H4 (cell line): ENCODE measurements at places on chromosomes 1 and 21. TPM values are rescaled to one million over a fixed set of nuclear protein-coding genes. Genes with fewer than 3 reads are reported as not detected.

Gene ARHGAP29
- 3.6 and 4.2 TPM in 2 replicates for total RNA-seq

- no peak for DNase-seq
Observed at GRCh38 chr1:230273141-230273710, 152.9 kb downstream of the PGBD5 start.

DNA sequence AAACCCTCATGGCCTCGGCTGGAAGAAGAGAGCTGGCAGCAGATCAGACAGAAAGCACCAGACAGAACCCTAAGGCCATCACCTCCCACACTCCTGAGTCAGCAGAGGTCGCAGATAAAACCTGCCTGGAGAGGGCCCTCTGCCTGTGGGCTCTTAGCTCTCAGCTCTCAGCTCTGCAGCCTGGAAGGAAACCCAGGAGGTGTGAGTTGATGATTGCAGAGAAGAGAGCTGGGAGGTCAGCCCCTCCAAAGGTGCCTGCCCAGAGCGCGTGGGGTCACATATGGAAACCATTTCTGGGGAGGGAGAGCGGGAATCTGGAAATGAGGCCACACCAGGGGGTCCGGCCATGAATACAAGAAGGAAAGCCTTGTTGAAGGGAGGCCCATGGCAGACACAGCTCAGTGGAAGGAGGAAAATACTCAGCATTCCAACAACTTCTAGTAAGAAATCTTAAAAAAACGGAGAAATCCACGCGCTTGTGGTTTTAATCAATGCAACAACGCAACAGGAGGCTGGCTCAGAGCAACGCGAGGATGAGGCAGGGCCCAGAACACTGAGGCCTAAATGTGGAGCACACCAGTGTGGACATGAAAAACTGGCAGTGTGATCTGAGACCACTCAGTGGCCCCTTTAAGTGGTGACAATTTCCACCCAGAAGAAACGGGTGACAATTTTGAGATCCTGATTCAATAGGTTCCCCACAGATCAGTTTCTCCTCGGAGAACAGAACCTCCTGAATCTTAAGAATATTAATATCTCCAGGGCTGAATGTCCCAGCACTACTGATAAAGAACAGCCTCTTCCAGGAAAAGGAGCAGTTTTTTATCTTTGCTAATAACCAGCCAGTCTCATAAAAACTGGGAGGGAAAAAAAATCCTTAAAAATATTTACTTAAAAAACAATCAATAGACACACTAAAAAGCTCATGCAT, 45.7 kb downstream of the PSMG1 start:
- DNase-seq = peak; percentile 29

DNA sequence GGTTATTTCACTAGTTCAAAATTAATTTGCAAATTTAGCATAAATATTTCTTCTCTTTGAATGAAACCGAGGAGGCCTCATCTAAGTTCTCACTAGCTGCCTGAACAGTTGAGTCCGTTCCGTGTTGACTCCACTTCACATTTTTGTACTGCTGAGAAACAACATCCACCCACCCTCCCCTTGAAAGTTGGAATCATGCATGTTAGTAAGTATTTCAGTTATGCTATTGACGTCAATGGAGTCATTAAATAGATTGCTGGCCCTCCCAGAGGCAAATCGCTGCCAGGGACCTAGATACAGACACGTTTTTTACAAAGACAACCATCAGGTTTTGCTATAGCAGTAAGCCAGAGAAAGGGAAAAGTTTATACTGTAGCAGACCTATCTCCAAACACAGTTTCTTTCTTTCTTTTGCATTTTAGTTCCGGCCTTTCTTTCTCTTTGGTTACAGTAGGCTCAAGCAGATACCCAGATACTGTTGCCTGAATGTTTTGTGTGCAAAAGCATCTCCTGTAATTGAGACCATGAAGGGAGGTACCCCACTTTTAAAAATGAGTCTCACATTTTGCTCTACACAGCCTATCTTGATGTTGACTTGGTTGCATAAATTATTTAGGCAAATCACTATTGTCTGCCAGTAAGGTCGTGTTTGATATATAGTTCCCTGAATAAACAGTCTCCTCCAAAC, 262.6 kb upstream of the SGIP1 start:
- peak; percentile 99 for DNase-seq

DNA sequence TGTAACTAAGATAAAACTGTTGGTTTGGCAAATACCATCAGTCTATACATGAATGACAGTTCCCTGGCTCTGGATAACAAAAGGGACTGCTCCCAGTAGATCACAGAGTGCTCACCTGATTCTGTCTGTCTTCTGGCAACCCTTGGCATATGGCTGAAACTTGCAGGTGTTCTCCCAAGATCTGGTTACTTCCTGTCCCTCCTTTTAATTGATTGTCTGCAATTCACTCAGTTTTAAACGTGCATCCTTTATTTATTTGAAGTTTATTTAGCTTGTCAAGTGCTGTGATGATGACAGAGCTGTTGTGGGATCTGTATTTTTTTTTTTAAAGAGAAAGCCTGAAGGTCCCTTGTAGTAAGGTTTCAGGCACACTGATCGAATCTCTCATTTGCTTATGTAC, 3.4 kb downstream of the KCNA3 start:
- no peak for DNase-seq

- DNase-seq = no peak
Observed at GRCh38 chr1:111486431-111486830, 12.6 kb downstream of the C1orf162 start.

DNA sequence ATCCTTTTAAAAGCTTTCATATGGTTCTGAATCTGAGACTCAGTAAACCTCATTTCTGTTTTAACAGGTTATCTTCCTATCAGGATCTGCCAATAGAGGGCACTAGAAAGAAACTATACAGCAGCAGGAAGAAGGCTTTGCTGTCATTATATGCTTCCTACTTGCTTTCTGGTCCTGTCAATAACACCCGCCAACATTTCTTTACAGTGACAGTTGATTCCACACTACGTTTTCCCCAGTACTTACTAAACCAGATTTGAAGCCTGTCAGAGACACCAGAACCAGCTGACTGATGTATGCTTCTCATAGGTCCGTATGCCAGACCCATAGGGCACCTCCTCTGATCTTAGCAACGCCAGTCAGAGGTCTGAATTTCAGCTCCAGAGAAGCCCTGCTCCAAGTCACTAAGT, 341.0 kb upstream of the NEGR1 start:
- peak; percentile 68 for DNase-seq

GRCh38 chr1:12416744-12417143, 186.9 kb downstream of the VPS13D start:
- DNase-seq = no peak

GRCh38 chr1:64632936-64633335, 111.9 kb upstream of the RAVER2 start:
- no peak for DNase-seq

DNA sequence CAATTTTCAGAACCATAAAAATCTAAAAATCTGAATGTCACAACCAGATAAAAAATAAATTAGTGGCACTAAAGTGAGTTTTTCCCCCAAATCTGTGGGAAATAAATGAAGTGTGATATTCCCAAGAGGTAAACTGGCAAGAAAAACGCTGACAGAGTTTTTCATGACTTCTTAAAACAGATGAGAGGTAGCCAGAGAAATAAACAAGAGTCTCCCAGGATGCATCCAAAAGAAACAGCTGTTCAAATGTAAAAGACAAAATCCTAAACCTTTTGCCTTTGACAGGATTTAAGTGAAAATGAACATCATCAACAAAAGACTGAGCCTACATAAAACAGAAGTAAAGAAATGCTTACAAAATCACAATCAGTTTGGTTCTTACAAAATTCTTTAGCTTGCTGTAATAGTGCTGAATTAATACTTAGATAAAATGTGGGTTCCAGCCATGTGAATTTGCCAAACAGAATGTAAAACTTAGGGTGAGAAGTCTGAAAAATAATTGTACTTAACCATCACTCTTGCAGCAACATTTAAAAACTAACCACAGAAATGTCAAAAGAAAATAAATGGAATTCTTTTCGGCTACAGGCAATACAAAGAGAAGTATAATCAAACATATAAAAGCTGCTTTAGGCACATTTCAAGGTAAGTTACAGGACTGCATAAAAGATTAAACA, 133.6 kb downstream of the EIF4G3 start:
- DNase-seq = peak; percentile 30

GRCh38 chr1:18531503-18531845, 50.7 kb downstream of the KLHDC7A start:
- no peak for DNase-seq

DNA sequence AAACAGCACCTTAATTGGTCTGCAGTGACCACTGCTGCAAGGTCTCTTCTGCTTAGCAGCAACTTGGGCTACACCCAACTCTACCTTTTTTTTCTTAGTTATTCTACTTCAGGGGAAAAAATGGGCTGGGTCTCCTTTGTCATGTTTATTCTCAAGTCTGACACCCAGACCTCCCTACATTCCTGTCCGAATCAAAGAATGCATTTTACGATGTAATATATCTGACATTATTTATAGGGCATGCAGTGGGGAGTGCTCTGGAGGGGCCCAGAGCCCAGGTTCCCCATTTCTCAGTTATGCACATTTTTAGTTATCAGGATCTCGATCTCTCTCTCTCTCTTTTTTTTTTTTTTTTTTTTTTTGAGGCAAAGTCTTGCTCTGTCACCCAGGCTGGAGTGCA, 50.5 kb downstream of the OPTC start:
- no peak for DNase-seq

Gene UBL4B
- total RNA-seq = not detected in 2 replicates

DNA sequence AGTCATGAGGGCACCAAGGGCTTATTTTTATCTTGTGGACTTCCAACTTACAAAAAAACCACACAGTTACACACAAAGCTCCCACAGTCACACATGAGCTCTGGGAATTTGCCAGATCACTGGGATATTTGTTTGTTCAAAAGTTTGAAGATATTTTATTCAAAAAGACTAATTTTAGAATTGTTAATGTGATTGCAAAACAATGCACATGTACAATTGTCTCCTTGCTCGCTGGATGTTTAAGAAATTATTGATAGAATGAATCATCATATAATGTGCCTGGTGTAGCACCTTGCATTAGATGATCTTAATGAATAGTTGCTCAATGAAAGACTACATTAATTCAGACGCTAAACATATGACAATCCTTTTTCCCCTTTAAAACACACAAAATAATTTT, 570.3 kb downstream of the LMO4 start:
- no peak for DNase-seq

Gene GPR25
- total RNA-seq = not detected in 2 replicates

- DNase-seq = peak; percentile 10
Observed at GRCh38 chr1:60765204-60765603, 317.2 kb upstream of the NFIA start.

Gene SELP
- total RNA-seq = 0.37 and 1.7 TPM in 2 replicates

GRCh38 chr1:154403261-154403943, 1.7 kb upstream of the IL6R start:
- no peak for DNase-seq

DNA sequence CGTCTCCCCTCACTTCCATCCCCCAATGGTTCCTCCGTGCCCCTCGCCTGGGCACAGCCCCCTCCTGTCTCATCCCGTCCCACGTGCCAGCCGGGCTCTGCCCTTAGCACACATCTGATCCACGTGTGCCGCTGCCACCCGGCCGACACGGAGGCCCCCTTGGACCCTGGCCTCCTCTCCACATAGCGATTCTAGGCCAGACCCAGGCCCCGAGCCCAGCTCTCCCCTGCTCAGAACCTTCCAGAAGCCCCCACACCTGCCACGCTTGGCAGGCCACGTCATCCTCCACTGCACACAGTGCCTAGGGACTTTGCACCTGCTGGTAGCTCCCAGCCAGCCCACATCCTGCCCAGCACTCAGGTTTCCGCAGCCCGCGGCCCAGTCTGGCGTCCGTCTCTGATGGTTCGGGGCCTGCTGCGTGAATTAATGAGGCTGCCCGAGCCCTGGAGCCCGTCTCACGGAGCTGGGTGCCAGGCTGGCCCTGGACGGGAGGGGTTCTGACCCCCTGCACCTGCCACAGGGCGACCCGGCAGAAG, 20.1 kb downstream of the PLCH2 start:
- no peak for DNase-seq

GRCh38 chr1:154584267-154584994, 16.9 kb downstream of the CHRNB2 start:
- no peak for DNase-seq

DNA sequence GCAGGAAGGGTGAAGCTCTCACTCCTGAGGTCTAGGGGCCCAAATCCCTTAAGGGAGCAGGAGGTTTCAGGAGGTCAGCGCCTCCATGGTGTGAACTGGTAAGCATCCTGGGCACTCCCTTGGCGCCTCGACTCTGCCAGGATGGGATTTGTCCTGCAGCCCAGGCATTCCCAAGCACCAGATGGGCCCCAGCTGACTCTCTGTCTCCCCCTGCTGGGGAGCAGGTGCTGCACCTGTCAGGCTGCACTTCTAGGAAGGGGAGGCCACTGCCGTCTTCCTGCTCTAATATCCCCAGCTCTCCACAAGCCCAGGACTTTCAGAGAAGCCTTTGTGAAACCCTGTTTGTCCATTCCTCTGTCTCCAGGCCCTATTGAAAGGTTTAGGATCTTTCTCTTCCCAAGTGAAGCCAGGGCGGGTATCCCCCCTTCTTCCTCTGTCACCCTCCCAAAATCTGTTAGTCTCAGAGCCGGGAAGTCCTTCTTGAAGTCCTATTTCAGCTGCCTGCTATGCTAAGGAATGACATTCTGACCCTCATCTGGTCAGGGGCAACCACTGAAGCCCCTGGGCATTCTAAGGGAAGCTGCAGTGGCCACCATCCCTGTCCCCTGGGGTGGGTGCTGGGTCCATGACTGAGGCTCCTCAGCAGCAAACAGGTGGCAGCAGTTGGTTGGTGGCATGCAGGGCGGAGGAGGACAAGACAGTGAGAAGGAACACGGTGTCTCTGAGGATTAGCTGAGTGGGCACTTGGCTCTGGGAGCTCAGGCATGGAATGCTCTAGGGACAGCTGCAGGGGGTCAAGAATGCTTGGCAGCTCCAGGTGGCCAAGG, 3.2 kb downstream of the MYBPH start:
- peak; percentile 52 for DNase-seq

- peak; percentile 79 for DNase-seq
Observed at GRCh38 chr1:108000620-108001111, 35.7 kb upstream of the VAV3 start.

- no peak for DNase-seq
Observed at GRCh38 chr1:27785781-27786455, 12.9 kb downstream of the STX12 start.

Gene NFASC
- 3.1 and 3.2 TPM in 2 replicates for total RNA-seq

Gene HIVEP3
- 2.1 and 3.1 TPM in 2 replicates for total RNA-seq

Gene PCP4
- not detected in 2 replicates for total RNA-seq

GRCh38 chr1:215507119-215507518, 60.0 kb upstream of the KCTD3 start:
- DNase-seq = no peak
